ENCODE measurements at places on chromosomes 5 and 9.
A peak's percentile ranks its signal among the peaks of the same experiment; 100 is the strongest.

DNA sequence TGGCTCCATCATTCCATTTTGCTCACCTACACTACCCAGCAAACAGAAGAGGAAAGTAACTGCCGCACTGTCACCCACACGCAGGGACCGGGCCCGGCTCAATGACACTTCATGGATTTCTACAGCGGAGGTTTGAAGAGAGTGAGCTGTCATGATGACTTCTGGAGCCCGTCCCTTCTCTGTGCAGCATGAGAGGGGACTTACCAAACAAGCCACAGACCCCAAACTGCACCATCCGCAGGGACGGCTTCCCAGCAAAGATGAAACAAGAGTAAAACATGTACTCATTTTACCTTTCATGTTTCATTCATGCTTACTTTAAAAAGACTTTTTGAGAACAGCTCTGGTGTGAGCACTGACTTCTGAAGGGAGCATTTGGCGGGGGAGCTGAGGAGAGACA, 99.5 kb downstream of the TLE1 start:
- no peak for DNase-seq

- DNase-seq: peak; percentile 8
These were observed 209.2 kb upstream of the PAPPA start for GRCh38 chr9:115944166-115944948.

GRCh38 chr5:82676661-82677060, 398.5 kb upstream of the RPS23 start:
- DNase-seq: no peak

DNA sequence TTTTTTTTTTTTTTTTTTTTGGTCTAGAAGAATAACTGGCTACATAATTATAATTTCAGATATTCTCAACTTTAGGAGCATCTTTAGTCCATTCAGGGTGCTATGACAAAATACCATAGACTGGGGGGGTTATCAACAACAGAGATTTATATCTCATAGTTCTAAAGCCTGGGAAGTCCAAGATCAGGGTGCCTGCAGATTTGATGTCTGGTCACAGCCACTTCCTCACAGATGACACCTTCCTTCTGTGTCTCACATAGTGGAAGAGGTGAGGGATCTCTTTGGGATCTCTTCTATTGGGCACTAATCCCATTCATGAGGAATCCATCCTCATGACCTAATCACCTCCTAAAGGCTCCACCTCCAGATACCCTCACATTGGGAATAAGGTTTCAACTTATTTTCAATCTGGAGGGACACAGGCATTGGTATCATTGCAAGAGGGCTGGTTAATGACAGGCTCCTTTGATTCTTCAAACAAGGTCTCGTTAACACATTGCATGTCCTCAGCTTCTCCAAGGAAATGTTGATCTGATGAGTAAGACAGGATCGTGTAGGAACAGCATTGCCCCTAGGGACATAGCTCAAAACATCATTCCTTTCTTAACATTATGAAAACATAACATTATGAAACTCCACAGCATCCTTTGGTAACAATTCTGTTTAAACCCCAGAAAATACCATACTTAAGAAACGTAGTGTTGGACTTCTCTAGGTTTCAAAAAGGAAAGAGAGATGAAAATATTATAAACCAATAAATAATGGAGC, 372.4 kb downstream of the SEMA5A start:
- DNase-seq: no peak

DNA sequence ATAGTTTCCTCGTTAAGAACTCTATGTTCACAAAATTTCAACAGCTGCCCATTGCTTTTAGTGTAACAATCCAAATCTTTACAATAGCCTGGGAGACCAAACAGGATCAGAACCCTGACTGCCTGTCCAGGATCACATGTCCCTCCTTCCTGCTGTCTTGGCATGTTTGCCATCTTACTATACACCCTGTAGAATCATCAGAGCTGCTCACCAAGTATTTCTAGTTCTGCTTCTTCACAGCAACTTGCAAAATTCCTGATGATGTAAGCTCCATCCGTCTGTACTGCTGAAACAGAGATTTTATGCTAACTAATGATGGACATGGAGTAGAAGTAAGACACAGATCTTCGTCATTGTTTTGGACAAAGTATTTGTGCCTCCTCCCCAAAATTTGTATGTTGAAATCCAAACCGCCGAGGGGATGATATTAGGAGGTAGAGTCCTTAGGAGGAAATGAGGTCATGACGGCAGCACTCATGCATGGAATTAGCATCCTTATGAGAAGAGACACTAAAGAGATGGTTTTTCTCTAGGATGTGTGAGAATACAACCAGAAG, 464.9 kb upstream of the BRINP1 start:
- no peak for DNase-seq
